ENCODE measurements at places on chromosomes 4 and X. TPM values are rescaled to one million over a fixed set of nuclear protein-coding genes. Genes with fewer than 3 reads are reported as not detected.

Gene PRRG1
- 6.6 TPM for polyA plus RNA-seq

GRCh38 chr4:121939690-121940089 is 12.2 kb downstream of the TRPC3 start:
- no peak for DNase-seq

DNA sequence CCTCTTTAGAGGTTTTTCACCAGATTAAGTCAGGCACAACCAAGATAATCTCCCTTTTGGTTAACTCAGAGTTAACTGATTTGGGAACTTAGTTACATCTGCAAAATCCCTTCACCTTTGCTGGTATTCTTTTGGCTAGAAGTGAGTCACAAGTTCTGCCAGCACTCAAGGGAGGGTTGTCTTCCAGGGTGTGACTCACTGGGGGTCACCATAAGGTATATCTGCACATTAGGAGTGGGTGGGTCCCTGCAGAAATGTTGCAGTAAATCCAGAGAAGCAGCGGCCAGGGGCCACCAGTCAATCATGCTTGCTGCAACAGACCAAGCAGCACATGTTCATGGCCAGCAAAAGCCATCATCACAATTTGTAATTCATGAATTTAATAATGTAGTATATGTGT is 59.8 kb upstream of the MAML3 start:
- DNase-seq, result no peak

GRCh38 chr4:81754169-81754568 is 282.5 kb upstream of the RASGEF1B start:
- DNase-seq, result no peak

DNA sequence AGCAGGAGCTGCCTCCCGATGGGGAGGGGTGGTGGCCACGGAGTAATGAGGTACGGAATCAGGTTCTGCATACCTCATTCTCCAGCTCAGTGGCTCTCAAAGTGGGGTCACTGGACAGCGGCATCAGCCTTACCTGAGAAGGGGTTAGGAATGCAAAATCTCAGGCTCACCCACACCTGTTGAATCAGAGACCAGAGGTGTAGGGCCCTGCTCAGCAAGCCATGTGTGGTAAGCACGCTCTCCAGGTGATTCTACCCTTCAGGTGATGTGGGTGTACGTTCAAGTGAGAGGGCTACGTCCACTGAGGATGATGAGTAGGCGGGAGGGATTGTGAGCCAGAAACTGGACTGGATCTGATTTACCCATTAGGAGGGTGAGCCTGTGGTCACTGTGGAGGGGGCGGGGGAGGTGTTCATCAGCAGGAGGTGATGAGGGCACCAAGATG is 65.8 kb downstream of the ANAPC4 start:
- no peak for DNase-seq

Gene CENPC
- 22.4 TPM for polyA plus RNA-seq

Gene ARAP2
- 13.6 TPM for polyA plus RNA-seq

- DNase-seq, result no peak
These were observed 6.7 kb upstream of the WAS start for GRCh38 chrX:48676893-48677270.

DNA sequence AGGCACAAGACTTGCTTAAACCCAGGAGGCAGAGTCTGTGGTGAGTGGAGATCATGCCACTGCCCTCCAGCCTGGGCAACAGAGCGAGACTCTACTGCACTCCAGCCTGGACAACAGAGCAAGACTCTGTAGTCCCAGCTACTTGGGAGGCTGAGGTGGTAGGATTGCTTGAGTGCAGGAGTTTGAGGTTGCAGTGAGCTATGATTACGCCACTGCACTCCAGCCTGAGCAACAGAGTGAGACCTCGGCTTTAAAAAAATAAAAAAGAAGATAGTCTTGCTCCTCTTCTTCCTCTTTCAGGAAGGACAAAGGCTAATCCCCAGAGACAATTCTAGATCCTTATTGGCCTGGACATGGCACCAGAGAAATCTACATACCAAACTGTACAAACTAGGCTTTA is 5.7 kb upstream of the PPEF2 start:
- DNase-seq, result no peak

DNA sequence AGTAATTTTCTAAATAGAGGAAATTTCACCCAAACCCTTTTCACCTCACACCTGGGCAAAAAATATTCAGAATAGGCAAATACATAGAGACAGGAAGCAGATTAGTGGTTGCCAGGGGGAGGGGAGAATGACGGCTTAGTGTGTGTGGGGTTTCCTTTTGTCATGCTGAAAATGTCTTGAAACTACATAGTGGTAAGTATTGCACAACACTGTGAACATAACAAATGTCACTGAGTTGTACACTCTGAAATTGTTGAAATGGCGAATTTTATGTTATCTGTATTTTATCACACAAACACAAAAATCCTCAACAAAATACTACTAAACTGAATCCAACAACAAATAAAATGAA is 60.7 kb upstream of the PLAC1 start:
- no peak for DNase-seq

All from large intestine (tissue), 12 donors.